ENCODE measurements at places on chromosomes 6 and 20. TPM values are rescaled to one million over a fixed set of nuclear protein-coding genes. Genes with fewer than 3 reads are reported as not detected.

DNA sequence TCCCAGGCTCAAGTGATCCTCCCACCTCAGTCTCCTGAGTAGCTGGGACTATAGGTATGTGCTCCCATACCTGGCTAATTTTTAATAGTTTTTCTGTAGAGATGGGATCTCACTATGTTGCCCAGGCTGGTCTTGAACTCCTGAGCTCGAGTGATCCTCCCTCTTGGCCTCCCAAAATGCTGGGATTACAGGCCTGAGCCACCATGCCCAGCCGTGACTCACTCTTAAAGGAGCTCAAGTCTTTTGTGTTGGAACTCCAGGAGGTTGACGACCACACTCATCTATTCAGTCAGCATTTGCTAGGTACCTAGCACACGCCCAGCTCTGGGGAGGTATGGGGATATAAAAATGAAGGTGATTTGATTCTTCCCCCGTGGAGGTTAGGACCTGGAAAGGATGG lies 62.8 kb downstream of the UTRN start:
- no peak overlapping the region for H3K4me3 ChIP-seq
- H3K27me3 ChIP-seq = no peaks in the 10 kb centered on the region
- H3K4me1 ChIP-seq = peaks cover 80% of the 10 kb centered on the region
- no peak overlapping the region for H3K27ac ChIP-seq
- no peak for DNase-seq
- H3K36me3 ChIP-seq = peaks cover 7% of the 10 kb centered on the region

HDGFL1 gene
- not detected for total RNA-seq

DNA sequence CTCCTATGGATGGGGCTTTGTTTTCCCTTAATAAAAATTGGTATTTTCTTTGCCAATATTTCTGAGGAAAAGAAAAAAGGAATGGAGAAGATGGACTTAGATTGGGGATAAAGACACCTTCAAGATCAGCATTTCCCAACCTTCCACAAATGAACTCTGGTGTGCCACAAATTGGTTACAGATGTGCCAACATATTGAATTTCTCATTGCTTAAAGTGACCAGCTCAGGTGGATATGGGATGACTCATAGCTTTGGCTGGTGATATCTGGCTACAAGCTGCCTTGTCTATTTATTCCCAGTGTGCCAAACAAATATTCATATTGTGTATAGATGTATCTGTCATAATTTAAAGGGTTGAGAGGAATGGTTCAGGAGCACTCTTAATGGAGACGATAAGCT lies 32.5 kb downstream of the THEMIS start:
- H3K27me3 ChIP-seq = no peaks in the 10 kb centered on the region
- H3K4me1 ChIP-seq = peaks cover 61% of the 10 kb centered on the region
- H3K4me3 ChIP-seq = no peak overlapping the region
- no peak for DNase-seq
- peaks cover 12% of the 10 kb centered on the region for H3K36me3 ChIP-seq

POM121L2 gene
- total RNA-seq = not detected

- DNase-seq = no peak
- no peak overlapping the region for H3K27ac ChIP-seq
- no peaks in the 10 kb centered on the region for H3K27me3 ChIP-seq
- peaks cover 10% of the 10 kb centered on the region for H3K4me1 ChIP-seq
- H3K36me3 ChIP-seq = no peaks in the 10 kb centered on the region
Observed at GRCh38 chr6:52557389-52558265, 19.2 kb downstream of the TRAM2 start.

ADGRB3 gene
- total RNA-seq = not detected

DNA sequence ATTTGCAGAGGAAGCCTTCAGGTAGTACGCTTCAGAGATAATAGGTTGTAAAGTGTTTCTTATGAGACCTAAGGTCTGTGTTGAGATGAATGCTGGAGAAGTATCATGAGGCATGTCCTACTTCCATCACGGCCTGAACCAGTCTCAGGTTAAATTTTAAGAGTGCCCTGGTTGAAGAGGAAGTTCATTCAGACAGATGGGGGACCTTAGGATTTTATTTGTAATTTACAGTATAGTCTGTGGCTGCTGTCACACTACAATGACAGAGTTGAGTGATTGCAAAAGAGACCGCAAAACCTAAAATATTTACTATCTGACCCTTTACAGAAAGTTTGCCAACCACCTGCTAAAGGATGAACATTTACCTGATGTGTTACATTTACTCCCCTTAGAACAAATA lies 70.9 kb downstream of the UST start:
- H3K27ac ChIP-seq = no peak overlapping the region
- no peaks in the 10 kb centered on the region for H3K4me1 ChIP-seq
- H3K4me3 ChIP-seq = no peak overlapping the region
- H3K27me3 ChIP-seq = no peaks in the 10 kb centered on the region

LIN28B gene
- not detected for total RNA-seq

DNA sequence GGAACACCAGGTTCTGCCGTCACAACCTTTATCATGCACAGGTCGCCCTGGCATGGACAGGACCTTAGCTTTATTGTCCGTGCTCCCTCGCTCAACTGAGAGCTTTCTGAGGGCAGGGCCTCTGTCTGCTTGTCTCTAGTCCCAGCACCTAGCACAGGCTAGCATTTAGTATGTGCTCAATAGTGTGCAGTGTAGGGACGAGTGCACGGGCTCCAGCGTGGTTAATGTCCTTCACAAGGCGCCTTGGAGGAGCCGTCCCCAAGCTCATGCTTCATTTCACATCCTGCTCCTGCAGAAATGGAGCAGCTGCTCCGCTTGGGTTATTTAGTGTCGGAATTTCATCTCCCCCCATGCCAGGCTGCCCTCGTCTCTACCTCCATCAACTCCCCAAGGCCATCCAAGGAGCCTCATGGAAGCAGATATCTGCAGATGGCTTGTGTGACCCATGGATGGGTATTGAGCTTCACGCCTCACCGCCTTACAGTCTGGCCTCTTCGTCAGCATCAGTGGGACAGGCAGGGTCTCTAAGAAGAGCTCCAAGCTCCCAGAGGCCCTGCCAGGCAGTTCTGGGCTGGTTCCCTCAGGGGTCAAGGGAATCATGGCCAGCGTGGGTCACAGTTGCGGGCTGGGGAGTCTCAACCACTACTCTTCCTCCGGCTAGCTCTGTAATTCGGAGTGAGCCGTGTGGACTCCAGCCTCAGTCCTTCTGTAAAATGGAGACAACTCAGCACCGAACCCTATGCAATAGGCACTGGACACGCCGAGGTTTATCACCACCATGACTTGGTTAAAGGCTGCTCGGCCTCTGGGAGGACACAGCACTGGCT lies 60.8 kb upstream of the APCDD1L start:
- no peak overlapping the region for H3K4me3 ChIP-seq
- no peaks in the 10 kb centered on the region for H3K36me3 ChIP-seq
- no peak overlapping the region for H3K27ac ChIP-seq
- peaks cover 6% of the 10 kb centered on the region for H3K27me3 ChIP-seq
- no peak for DNase-seq
- H3K4me1 ChIP-seq = no peaks in the 10 kb centered on the region

BEND6 gene
- total RNA-seq = not detected

SYCP2 gene
- total RNA-seq = 1.5 TPM

GRCh38 chr6:139436200-139436956 lies 61.9 kb upstream of the CITED2 start:
- peaks cover 2% of the 10 kb centered on the region for H3K27me3 ChIP-seq
- no peaks in the 10 kb centered on the region for H3K36me3 ChIP-seq
- H3K4me3 ChIP-seq = no peak overlapping the region
- no peaks in the 10 kb centered on the region for H3K4me1 ChIP-seq

- no peaks in the 10 kb centered on the region for H3K4me1 ChIP-seq
- peaks cover 4% of the 10 kb centered on the region for H3K27me3 ChIP-seq
- no peaks in the 10 kb centered on the region for H3K36me3 ChIP-seq
- no peak overlapping the region for H3K27ac ChIP-seq
- H3K4me3 ChIP-seq = no peak overlapping the region
Observed at GRCh38 chr6:44373051-44373450, 14.5 kb upstream of the CDC5L start.

DNA sequence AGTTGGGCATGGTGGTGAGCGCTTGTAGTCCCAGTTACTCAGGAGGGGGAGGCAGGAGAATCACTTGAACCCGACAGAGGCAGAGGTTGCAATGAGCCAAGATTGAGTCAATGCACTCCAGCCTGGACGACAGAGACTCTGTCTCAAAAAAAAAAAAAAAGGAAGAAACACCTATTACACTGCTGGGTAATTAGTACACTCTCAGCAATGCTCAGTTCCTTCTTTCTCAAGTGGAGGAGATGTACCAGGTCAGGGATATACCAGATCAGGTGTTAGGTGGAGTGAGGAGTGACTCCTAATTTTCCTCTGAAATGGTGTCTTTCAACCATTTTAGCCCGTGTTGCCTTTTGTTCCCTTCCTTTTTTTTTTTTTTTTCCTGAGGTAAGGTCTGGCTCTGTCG lies 30.0 kb upstream of the UBR2 start:
- no peaks in the 10 kb centered on the region for H3K4me1 ChIP-seq
- H3K36me3 ChIP-seq = no peaks in the 10 kb centered on the region
- no peak overlapping the region for H3K4me3 ChIP-seq
- H3K27me3 ChIP-seq = no peaks in the 10 kb centered on the region
- no peak overlapping the region for H3K27ac ChIP-seq

ZSCAN31 gene
- total RNA-seq = 0.62 TPM

ZBTB22 gene
- total RNA-seq = 8.8 TPM

- H3K27me3 ChIP-seq = no peaks in the 10 kb centered on the region
- peaks cover 22% of the 10 kb centered on the region for H3K4me1 ChIP-seq
- H3K36me3 ChIP-seq = no peaks in the 10 kb centered on the region
- DNase-seq = no peak
- H3K4me3 ChIP-seq = no peak overlapping the region
Observed at GRCh38 chr6:87912102-87912501, 135.5 kb upstream of the SPACA1 start.

PXDC1 gene
- 0.36 TPM for total RNA-seq

DNA sequence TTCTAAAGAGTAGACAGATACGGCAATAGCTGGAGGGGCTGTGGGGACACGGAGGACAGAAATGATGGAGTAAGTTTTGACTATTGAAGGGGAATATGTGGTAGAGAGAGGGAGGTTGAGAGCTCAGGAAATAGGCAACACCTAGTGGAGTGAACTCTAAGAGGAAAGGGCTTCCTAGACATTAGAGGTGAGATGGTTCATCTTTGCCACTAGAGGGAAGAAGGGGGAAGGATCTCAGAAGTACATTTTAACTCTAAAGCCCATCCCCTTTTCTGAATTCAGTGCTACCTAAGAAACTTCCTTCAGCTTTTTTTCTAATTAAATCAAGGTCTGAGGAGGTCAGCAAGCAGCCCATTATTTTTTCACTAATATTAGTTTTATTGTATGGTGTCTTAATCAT lies 689.4 kb upstream of the MAP3K7 start:
- no peaks in the 10 kb centered on the region for H3K36me3 ChIP-seq
- DNase-seq = no peak
- H3K27me3 ChIP-seq = no peaks in the 10 kb centered on the region
- no peaks in the 10 kb centered on the region for H3K4me1 ChIP-seq
- H3K4me3 ChIP-seq = no peak overlapping the region

DNA sequence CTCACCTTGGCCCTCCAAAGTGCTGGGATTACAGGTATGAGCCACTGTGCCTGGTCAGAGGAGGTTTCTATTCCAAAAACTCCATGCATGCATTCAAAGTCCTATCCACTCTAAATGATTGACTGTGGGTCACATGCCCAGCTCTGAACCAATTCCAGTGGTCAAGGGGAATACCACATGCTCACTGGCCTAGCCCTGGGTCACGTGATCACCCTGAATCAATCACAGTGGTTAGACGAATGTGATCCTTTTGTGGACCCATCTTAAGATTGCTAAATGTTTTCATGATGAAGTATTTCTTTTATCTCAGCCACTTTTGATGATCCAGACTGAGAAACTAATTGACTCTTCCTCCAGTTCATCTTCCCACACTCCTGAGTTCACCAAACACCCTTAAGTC lies 475.8 kb downstream of the PREX1 start:
- no peaks in the 10 kb centered on the region for H3K36me3 ChIP-seq
- peaks cover 8% of the 10 kb centered on the region for H3K27me3 ChIP-seq
- H3K4me3 ChIP-seq = no peak overlapping the region
- no peaks in the 10 kb centered on the region for H3K4me1 ChIP-seq
- DNase-seq = no peak
- H3K27ac ChIP-seq = no peak overlapping the region

- H3K27ac ChIP-seq = no peak overlapping the region
- H3K4me1 ChIP-seq = no peaks in the 10 kb centered on the region
- H3K36me3 ChIP-seq = no peaks in the 10 kb centered on the region
- DNase-seq = no peak
Observed at GRCh38 chr20:11436113-11436905, 481.4 kb upstream of the BTBD3 start.

BMP2 gene
- total RNA-seq = not detected

ANKRD66 gene
- total RNA-seq = not detected

ATP9A gene
- 0.12 TPM for total RNA-seq

FAM83D gene
- total RNA-seq = 13.6 TPM

DNA sequence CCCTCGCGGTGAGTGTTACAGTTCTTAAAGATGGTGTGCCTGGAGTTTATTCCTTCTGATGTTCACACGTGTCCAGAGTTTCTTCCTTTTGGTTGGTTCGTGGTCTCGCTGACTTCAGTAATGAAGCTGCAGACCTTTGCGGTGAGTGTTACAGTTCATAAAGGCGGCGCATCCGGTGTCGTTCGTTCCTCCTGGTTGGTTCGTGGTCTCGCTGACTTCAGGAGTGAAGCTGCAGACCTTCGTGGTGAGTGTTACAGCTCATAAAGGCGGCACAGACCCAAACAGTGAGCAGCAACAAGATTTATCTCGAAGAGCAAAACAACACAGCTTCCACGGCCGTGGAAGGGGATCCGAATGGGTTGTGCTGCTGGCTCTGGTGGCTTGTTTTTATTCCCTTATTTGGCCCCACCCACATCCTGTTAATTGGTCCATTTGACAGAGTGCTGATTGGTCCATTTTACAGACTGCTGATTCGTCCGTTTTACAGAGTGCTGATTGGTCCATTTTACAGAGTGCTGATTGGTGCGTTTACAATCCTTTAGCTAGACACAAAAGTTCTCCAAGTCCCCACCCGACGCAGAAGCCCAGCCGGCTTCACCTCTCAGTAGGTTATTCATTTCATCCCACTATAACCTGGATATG lies 48.2 kb upstream of the ARG1 start:
- H3K27me3 ChIP-seq = no peaks in the 10 kb centered on the region
- H3K4me3 ChIP-seq = no peak overlapping the region
- no peak overlapping the region for H3K27ac ChIP-seq
- DNase-seq = no peak
- H3K4me1 ChIP-seq = peaks cover 25% of the 10 kb centered on the region

RRAGD gene
- 13.2 TPM for total RNA-seq

F13A1 gene
- not detected for total RNA-seq

DNA sequence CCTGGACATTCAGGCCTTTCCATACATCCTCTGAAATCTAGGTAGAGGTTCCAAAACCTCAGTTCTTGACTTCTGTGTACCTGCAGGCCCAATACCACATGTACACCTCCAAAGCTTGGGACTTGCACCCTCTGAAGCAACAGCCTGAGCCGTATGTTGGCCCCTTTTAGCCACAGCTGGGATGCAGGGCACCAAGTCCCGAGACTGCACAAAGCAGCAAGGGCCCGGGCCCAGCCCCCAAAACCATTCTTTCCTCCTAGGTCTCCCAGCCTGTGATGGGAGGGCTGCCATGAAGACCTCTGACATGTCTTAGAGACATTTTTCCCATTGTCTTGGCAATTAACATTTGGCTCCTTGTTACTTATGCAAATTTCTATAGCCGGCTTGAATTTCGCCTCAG lies 107.4 kb upstream of the FRMD1 start:
- H3K27me3 ChIP-seq = peaks cover 2% of the 10 kb centered on the region
- no peak overlapping the region for H3K27ac ChIP-seq
- H3K4me3 ChIP-seq = no peak overlapping the region
- no peaks in the 10 kb centered on the region for H3K36me3 ChIP-seq
- H3K4me1 ChIP-seq = no peaks in the 10 kb centered on the region
